NCI-H2081 treated with DMSO at 0.1 percent for 48 hours (cell line): ENCODE measurements at places on chromosomes 2 and 18.

DNA sequence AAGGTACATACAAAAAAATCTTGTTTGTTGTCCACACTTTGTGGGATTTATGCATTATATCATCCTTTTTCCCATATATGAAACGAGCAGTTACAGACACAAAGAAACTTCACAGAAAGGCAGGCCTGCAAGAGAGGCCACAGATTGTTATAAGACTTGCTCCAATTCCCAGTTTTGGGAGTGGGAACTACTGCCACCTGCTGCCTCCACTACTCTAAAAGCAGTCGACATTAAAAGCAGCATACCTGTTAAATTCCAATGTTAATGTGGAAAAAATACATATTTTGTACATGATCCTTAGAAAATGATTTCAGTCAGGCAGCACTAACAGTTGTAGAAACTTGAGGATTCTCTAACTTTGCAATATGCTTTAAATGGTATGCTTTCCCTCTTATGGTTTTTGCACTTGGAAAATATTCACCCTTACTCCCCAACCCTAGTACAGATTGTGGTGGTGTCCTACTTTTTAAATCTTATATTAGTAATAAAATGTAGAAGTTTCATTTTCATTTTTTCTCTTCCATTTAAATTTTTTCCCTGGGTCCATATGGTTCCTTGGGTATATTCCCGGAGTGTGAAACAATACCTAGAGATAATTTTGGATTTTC is 37.9 kb downstream of the SLC38A11 start:
- DNase-seq = no peak

GRCh38 chr2:203619267-203619878 is 84.3 kb upstream of the RAPH1 start:
- no peak for DNase-seq

GRCh38 chr2:234881413-234882241 is 70.2 kb upstream of the SH3BP4 start:
- DNase-seq = peak; percentile 60

- DNase-seq = no peak
These were observed 320.0 kb upstream of the TRIB2 start for GRCh38 chr2:12396699-12397098.

- no peak for DNase-seq
These were observed 58.5 kb downstream of the CABYR start for GRCh38 chr18:24197412-24197811.

GRCh38 chr2:105790461-105791149 is 45.9 kb downstream of the NCK2 start:
- DNase-seq = no peak
